Fibroblast of skin of right quadriceps (primary cell): ENCODE measurements at places on chromosomes 11 and 22.

DNA sequence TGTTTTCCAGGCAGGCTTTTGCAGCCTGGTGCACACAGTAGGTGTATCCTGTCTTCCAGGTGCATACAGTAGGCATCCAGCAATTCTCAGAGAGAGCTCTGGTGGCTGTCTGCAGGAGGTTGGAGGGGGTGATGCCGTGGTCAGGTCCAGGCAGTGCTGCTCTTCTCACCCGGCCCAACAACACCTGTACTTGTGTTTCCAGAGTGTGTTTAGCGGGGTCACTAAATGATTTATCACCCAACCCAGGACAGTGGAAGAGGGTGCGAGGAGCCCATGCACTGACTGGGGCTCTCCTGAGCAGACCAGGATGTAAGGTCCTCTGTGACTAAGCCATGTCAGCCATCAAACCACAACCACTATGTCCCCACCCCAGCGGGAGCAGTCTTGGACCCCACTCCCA lies 18.6 kb upstream of the FGF3 start:
- DNase-seq = no peak

GRCh38 chr11:122207505-122207904 lies 91.5 kb upstream of the BLID start:
- DNase-seq = peak; percentile 75

DNA sequence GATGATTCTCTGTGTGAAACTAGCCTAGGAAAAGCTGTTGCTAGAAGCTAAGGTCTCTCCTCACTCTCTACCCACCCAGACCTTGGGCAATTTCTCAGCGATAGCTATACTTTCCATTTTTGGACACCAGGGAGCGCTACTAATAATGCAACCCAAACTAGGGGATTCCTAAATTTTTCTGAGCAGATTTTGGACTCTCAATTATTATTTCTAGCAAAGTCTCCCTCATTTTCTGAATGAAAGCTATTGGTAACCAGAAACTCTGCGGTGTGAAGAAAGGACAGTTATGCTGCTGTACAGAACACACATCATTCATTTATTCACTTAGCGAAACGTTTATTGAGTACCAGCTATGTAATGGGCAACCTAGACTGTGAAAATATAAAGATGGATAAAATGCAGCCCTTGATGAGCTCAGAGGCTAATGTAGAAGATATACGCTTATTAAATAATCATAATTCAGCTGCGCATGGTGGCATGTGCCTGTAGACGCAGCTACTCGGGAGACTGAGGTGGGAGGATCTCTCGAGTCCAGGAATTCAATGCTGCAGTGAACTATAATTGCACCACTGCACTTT lies 6.1 kb upstream of the STIM1 start:
- peak; percentile 40 for DNase-seq

DNA sequence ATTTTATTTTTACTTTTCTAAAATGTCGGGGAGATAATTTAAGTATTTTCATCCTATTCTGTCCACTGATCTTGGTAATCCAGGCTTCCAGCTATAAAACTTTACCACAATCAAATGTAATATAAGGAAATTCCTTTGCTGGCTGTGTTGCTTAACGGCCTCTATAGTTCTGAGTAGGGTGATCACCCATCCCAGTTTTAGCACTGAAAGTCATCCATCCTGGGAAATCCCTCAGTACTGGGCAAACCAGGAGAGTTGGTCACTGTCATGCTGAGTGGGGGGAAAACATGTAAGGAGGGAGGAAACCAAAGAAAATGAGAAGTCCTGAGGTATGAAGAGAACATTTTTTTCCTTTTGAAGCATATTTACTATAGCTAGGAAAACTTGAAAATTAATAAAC lies 12.8 kb upstream of the BACE1-AS start:
- peak; percentile 31 for DNase-seq

DNA sequence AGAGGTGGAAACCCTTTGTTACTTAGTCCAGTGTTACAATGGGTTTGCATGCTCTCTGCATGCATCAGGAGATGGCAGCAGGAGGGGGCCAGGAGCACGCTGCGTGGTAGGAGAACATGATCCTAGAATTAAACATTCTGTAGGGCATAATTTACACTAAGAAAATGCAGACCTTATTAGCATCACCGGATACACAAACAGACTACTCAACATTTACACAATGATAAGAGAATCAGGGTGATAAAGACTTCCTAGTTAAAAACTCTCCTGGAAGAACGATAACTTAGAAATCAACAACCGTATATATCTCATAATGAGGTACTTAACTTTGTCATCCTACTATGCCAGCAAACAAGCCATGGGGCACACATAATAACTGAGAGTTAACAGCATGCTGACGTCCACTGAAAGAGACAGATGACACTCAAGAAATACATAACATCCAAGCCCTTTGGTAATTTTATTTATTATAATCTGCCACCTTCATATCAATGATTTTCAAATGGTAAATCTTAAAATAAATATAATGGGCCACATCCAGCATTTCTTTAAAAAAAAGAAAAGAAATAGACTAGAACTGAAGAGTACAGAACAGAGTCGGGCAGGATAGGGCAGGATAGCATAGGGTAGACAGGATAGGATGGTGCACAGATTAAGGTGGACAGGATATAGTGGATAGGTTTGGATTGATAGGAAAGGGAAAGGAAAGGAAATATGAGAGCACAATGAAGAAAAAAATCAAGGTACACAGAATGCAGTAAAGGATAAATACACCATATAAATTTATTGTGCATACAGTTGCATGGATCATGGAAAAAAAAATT lies 27.5 kb downstream of the CADM1 start:
- DNase-seq = no peak

GRCh38 chr11:119158467-119158866 lies 9.6 kb downstream of the ABCG4 start:
- DNase-seq = no peak

- DNase-seq = no peak
These were observed 452.7 kb upstream of the CCDC179 start for GRCh38 chr11:23313001-23313400.

GRCh38 chr11:34637303-34637702 lies 16.4 kb downstream of the EHF start:
- no peak for DNase-seq

DNA sequence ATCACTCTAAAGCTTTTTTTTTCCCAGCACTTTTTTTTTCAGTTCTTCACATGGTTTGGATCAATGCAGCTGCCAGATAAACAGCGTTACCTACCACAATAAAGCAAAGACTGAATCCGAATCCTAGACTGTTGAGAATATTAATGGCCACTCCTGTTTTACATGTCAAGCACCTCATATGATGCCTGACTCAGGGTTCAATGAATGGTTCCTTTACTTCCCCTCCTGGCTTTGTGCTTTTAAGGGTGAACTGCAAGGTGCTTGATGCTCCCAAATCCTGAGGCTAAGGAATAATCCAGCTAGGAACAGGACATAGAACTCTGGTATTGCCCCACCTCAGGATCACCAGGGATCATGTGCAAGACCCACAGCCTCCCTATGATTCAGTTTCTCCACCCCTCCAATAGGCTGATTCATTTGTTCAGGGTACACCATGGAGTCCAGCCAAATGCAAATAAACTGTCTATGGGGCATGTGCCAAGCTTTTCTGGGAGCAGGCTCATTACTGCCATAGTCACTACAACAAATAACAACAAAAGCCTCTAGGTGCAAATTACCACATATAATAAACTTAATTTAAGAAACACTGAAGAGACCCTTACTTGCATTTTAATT lies 104.3 kb downstream of the GAB2 start:
- DNase-seq = peak; percentile 63

- no peak for DNase-seq
These were observed 64.1 kb upstream of the LMO1 start for GRCh38 chr11:8327761-8328192.
